Activated CD4-positive, alpha-beta T cell treated with anti-CD3 and anti-CD28 coated beads for 36 hours (primary cell): ENCODE measurements at places on chromosomes 5 and 9. TPM values are rescaled to one million over a fixed set of nuclear protein-coding genes. Genes with fewer than 3 reads are reported as not detected.

Gene PLEKHG4B
- 0.23 TPM for total RNA-seq

Gene NXNL2
- total RNA-seq = not detected

Gene GLIPR2
- 13.7 TPM for total RNA-seq

Gene SLC34A1
- total RNA-seq = not detected

Gene PKD2L2
- not detected for total RNA-seq

Gene SLC25A48
- total RNA-seq = not detected

Gene CDC20B
- not detected for total RNA-seq

Gene SLC1A3
- total RNA-seq = 0.16 TPM

Gene PCDHB9
- total RNA-seq = not detected

Gene ETF1
- total RNA-seq = 140 TPM

Gene SPEF2
- 14.1 TPM for total RNA-seq

Gene FAM151B
- total RNA-seq = 0.63 TPM

Gene LCN2
- total RNA-seq = not detected

Gene GDA
- total RNA-seq = not detected
